8988T (cell line): ENCODE measurements at places on chromosomes 11 and 22.

DNA sequence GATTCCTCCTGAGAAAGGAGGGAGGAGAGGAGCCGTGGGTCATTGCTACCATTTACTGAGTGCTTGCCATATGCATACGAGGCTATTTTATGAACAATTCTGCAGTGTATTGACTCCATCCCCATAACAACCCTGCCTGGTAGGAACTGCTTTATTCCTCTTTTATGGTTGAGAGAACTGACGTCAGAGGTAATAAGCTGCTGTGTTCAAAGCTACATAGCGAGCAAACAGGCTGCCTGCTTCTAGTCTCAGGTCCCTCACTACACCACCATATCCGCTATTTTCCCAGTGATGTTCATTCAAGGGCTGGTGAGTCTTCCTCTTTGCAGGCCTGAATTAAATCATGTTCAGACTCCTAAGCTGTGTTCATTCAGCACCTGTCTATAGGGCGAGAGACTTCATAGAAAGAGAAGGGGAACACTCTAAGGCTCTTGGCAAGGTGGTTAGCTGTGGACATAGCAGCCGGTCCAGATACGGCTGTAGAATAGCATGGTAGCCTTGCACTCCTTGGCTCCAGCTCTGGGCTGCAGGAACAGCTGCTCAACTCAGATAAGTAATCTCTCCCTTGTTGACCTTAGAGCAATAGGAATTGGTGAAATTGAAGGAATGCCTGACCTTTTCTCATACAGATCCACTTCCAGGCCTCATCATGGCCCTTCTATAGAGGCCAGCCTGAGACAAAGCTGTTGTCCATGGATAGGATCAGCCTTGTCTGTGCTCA lies 82.6 kb downstream of the MICAL2 start:
- no peak for DNase-seq

- DNase-seq = no peak
Measured at GRCh38 chr11:113142508-113142907, 171.9 kb upstream of the TTC12 start.

- DNase-seq = no peak
Measured at GRCh38 chr11:43874738-43875137, 5.9 kb upstream of the ALKBH3 start.

GRCh38 chr11:66338276-66339161 lies 2.3 kb upstream of the RIN1 start:
- peak; percentile 33 for DNase-seq

- DNase-seq = no peak
Measured at GRCh38 chr11:2804701-2805387, 80.7 kb downstream of the CDKN1C start.

DNA sequence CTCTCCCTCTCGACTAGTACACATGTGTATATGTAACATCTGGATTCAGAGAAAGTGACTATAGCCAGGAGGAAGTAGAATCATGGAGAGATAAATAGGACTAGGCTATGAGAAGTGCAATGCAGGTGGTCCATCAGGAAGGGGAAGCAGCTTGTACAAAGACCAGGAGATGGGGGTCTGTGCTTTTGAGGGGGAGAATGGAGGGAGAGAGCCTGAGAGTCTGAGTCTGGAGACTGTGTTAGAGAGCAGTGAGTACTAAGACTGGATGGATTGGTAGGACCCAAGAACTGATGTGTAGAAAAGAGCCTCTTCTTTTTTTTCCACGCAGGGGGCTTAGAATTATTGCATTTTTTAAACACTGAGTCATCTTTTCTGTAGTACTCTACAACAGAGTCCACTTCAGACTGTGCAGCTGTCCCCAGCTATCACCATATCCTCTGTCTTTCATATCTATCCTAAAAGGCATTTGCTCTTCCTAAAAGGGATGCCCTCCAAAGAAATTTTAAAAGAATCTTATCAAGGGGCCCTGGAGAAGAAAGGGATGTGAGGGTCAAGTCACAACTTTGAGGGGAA lies 80.4 kb downstream of the BDNF start:
- no peak for DNase-seq

DNA sequence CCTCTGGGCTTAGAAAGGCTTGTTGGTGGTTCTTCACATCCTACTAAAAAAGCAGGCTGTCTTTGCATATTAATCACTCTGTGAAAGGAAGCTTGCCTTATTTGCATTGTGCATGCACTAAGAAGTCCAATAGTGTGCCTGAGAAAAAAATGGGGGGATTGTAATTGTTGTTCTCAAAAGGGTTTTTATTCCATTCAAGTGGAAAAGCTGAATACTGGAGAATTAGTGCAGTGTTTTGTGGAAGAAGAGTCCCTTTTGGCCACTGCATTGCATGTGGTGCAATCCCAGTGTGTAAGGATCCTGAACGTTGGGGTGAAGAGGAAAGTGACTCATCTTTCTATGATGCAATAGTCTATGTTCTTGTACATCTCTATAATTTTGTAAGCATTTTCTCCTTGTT lies 16.5 kb downstream of the NCAM1 start:
- no peak for DNase-seq
